NCI-H2029 treated with DMSO at 0.1 percent for 48 hours (cell line): ENCODE measurements at places on chromosomes 2 and 18.

DNA sequence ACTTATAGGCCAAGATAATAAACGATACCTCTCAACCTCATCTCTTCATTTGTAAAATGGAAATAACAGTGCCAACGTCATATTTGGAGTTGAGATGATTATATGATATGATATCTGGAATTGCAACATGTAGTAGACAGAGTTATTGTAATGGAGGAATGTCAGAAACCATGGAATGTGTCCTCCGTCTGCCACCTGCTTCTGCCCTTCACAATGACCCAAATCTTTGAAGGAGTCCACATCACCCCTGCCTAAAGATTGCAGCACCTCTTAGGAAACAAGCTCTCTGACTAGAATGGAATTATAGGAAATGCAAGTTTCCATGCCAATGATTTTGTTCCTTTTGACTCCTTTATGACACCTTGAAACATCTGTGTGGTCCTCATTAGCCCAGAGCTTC, 14.9 kb downstream of the NR4A2 start:
- DNase-seq: no peak

DNA sequence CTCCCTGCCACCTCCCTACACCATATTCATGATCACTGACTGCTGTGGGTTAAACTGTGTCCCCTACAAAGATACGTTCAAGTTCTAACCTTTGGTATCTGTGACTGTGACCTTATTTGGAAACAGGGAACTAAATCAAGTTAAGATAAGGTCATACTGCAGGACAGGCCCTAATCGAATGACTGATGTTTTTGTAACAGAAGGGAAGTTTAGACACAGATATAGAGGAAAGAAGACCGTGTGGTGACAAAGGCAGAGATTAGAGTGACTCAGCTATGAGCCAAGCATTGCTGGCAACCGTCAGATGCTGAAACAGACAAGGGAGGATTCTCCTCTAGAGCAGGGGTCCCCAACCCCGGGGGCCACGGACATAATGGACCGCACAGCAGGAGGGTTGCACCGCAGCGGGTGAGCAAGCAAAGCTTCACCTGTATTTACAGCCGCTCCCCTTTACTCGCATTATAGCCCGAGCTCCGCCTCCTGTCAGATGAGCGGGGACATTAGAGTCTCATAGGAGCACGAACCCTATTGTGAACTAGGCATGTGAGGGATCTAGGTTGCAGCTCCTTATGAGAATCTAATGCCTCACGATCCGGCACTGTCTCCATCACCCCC, 28.9 kb upstream of the RNF152 start:
- no peak for DNase-seq

DNA sequence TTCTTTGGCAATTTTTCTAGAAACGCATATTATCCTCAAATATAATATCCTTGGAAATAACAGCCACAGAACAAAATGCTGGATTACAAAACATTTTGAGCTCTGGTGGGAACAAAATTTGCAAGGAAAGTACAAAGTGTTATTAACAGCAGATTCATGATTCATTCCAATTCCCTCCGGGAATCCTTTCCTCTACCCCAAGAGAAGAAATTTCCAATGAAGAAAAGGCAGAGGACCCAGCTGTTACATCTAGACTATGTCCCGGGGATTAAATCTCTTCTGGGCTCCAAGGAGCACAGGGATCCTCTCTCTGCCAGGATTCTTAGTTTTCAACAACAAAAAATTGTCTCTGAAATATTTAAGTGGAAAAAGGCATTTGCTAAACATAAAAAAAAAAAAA, 51.6 kb upstream of the TMEFF2 start:
- DNase-seq: no peak

- DNase-seq: no peak
Measured at GRCh38 chr2:239369631-239370161, 31.1 kb downstream of the HDAC4 start.

DNA sequence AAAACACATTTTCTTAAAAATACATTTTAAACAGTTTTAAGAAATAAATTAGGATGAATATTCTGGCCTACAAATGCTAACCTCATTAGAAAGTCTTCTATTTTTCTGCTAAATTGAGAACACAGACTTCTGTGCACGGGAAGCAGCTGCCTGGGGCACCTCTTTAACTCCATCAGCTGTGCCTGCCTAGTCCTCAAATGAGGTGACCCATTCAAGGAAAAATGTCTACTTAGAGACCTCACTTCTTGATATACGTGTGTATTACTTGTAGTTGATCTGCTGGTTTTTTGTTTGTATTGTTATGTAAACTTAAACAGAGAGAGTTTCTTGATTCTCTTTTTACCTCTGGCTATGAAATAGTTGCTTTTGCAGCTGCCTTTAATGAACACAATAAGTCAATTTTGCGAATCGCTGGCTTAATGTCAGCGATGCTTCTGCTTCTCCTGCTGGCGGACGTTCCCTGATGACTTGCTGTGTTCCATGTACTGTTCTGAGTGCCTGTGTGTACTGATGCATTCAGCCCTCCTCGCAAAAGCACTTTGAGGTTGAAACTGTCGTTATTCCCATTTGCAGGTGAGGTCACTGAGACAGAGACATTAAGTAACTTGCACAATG, 88.7 kb upstream of the TXNDC2 start:
- DNase-seq: no peak

- DNase-seq: no peak
Measured at GRCh38 chr2:25309402-25309801, 32.3 kb downstream of the DNMT3A start.

GRCh38 chr2:105536175-105536574, 137.3 kb upstream of the FHL2 start:
- DNase-seq: no peak

DNA sequence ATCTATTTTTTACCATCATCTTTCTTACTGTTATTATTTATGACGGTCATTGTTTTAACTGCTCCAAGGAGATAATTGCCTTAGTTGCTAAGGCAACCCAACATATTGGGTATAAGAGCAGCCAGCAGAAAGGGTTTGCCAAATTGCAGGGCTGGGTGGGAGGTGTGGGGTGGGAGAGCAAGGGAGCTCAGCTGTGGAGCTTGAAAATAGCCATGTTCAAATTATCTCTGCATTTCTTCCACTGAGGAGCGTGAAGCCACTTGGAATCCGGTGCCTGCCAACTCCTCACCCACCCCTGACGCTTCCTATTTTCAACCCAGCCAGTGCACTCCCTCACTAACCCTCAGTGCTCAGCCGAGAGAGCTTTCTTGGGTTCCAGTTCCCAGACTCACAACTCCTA, 60.8 kb downstream of the SETBP1 start:
- DNase-seq: no peak

DNA sequence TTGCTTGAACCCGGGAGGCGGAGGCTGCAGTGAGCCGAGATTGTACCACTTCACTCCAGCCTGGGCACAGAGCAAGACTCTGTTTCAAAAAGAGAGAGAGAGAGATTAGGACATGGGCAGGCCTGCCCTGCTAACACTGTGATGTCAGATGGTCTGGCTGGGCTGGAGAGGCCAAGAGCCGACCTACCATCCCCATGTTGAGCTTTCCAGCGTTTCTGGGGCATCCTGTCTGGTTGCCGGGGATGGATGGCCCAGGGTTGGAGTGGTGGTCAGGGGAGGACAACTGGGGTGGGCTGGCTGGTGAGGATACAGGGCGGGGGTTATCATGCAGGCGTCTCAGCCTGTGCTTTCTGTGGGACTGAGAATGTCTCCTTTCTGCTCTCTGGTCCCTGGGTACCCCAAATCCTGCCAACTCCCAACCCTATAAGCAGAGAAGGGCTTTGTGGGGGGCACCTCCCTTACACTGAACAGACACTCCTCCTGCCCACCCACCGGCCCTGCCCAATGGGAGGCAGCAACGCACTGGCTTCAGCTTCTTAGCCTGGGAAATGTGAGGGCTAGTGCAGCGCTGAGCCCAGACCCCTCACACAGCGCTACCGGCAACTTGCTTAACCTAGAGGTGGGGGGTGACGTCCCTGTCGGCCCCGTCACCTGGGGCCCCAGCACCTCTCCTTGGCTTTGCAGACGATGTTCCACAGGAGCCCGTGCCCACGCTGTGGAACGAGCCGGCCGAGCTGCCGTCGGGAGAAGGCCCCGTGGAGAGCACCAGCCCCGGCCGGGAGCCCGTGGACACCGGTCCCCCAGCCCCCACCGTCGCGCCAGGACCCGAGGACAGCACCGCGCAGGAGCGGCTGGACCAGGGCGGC, 5.4 kb downstream of the SNORC start:
- DNase-seq: no peak

DNA sequence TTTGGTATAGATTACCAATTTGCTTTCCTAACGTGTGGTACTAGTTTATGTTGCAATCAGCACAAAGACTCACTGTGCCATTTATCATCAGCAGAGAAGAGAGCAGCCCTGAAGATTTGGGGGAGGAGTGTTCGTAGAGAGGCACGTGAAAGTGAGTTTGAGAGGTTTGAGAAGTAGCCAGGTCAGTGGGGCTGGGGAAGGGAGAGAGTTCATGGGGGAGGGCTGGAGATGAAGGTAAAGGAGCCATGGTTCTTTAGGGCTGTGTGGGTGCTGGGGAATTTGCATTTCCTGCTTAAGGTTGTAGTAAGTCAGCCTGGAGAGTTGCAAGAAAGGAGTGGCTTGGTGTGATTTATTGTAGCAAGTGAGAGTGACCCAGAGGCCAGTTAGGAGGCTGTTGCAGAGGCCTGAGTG, 172.1 kb downstream of the NEDD4L start:
- DNase-seq: no peak

DNA sequence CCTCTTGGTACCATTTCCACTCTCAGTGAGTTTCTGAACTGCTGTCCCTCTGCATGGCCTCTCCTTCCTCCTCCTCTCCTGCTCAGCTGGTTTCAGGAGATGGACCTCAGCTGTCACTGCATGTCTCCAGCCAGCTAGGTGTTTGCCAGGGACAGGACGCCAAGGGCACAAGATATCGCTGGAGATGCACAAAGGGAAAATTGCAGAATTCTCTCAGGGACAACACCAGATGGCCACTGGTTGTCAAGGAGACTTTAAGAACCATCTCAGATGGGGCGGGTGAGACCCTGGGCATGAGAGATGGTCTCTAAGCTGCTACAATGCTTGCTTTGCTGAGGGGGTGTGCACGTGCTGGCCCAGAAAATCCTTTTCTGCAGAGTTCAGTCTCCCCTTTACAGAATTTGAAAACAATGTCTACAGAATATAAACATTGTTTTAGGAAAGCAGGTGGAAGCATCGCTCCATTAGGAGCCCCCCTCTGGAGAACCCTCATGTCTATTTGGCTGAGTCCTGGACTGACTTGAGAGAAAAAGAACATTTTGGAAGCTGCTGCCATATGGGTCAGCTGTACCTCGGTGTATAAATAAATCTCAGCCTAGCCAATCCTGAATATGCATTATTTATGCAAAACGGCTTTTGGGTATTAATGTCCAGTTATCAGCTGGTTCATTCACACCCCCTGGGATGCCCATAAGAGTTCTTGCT, 57.8 kb upstream of the SPP2 start:
- no peak for DNase-seq

- DNase-seq: no peak
Measured at GRCh38 chr2:203352604-203353255, 24.5 kb downstream of the ABI2 start.

DNA sequence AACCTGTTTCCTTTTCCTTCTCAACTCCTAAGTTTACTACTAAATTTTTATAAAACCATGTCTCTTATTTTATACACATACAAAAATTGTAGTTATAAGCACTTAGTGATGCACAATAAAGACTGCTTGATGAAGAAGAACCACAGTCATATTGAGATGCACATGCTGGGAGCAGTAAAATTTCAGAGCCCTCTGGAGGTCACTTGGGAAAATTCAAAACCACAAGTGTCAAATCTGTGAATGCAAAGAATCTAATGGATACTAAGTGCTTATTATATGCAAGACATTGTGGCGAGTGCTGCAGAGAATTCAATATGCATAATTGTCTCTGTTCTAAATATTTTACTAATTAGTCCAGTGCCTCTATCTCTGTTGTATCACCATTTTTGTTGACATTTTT, 180.5 kb downstream of the VWC2L start:
- DNase-seq: no peak

- DNase-seq: no peak
Measured at GRCh38 chr2:123768233-123768632, 256.9 kb upstream of the CNTNAP5 start.

DNA sequence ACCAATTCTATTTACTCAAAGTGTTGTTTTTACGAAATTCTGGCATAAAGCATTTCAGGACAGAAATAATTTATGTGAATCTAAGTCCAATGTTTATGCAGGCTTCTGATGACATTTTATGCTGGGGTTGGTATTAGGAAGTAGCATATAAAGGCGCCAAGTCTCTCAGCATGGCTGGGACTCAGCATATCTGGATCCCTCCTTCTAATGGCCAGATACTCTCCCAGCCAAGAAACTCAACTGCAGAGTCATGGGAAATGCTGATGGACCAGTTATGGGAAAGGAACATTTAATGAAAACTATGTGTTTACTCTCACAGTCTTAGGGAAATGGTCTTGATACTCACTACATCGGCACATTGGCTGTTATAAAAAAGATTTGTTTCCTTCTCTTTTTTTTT, 392.2 kb downstream of the ARHGAP15 start:
- no peak for DNase-seq

DNA sequence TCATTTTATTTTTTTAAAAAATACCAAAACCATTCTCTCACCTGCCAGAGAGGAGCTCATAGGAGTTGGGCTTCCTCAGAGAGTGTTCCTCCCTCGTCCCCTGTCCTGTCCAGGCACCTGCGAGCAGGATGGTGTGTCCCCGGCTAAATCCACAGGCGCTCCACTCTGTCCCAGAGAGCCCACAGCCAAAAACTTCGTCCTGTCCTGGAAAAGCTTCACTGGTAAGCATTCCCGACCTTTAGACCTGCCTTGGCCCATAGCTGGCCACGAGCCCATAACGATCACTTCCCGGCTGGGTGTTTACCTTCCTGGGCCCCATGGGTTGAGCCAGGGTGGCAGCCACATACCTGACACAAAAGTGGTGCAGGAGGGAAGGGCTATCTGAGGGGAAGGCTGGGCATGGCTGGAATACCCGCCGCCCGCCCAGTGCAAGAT, at the start of gene NGEF:
NGEF (minus strand) TSS at position 230 of the 435 bp plus-strand sequence. CDS start 38,366 bp downstream, outside the sequence.
- DNase-seq: no peak

DNA sequence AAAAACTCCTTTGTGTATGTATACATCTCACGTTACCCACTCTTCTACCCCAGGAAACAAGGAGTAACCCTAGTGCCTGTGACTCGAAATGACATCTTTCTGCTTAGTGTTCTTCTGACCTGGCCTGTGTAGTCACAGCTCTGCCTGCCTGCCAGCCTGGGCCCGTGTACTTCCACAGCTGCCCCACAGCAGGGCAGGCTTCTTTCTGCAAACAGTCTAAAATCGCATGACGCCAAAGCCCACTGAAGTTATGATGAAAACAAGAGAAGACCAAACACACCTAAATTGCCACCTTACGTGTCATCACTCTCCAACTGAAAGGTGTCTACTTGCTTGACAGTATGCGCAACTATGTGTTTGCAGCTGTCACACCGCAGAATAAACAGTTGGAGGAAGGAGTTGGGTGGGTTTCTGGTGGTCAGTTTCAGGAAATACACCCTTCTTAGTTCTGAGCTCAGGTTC, 1.5 kb downstream of the GAREM1 start:
- DNase-seq: peak; percentile 41
